Midbrain (tissue), 1 donor: ENCODE measurements at places on chromosomes 16 and 17.

DNA sequence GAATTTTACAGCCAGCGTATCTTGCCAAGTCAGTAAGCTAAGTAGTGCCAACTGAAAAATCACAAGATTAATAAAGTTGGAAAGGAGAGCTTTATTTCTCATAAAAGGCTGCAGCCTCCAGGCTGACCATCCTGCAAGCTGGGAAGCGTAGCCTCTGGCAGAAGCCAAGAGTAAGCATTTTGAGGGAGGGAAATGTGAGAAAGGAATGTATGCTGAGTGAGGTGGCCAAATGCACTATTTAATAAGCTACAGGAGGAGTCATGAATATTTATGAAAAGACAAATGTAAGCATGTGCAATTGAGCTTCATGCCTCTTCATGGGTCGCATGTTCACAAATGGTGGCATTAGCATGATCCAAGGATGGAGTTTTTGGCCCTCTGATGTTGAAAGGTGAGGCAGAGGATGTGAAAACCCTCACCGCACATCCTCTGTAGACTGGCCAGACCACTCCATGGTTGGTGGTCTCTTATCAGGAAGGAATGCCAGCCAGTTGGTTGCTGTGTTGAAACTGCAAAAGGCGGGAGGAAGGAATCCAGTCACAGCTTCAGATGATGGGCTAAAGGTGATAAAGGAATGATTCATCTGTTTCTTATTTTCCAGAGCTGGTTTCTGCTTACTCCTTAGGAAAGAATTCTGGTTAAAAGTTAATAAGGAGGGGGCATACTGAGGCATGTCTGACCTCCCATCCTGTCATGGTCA, 9.2 kb downstream of the KRT33B start:
- DNase-seq, result no peak

DNA sequence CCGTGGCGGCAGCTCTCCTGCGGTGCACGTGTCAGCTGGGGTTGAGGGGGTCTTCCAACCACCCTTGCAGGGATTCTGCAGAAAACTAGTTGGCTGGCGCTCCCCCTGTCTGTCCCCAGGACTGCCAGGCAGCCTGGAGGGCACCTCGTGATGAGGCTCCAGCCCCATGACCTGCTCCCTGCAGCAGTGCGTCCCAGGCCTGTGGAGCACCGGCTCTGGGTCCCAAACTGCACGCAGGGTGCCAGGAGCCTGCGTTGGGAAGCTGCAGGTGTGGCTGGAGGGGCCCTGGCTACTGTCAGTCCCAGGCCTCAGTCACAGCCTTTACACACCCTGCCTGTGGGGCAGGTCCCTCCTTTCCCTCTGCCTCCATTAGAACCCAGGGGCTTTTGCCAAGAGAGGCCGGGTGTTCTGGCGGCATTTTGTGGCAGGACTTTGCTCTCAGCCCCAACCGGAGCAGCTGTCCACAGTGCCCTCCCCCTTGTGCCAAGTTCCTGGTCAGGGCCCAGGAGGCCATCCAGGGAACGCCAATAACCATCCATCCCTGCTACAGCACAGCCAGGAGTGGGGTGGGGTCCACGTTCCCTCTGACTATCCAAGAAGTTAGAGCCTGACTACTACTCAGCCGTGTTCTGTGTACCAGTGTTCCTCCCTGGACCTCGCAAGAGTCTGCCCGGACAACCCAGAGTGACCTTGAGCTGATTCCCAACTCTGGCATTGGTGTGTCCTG, 9.2 kb downstream of the CHMP6 start:
- DNase-seq, result no peak

GRCh38 chr16:90048347-90048722, 28.8 kb downstream of the PRDM7 start:
- no peak for DNase-seq

GRCh38 chr17:79789943-79790804, 6.7 kb downstream of the CBX8 start:
- peak; percentile 30 for DNase-seq

DNA sequence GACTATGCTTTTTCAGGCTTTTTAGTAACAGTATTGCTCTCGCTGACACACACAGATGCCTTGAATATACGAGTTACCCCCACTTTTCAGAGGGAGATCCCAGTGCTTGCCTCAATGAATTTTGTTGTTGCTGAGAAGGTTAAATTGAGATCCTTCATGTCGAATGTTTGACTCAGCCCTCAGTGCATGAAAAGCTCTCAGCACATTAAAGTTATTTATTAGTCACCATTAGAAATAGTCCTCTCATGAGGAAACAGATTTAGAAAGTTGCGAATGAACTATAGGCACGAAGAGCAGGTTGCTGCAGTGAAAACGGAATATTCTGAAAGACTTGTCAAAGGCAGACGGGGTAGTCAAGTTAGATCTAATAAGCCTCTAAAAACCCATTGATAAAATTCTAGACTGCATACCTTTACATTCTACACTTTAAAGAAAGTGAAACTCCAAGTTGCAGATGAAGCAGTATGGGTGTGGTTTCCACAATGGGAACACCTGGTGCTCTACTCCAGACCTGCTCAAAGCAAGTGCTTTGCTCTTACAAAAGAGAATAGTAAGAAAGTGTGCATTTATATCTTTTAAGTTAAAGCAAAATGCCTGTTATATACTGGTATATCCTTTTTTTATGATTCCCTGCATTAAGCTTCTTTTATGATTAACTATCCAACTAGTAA, 238.1 kb downstream of the MAF start:
- DNase-seq, result no peak
